ENCODE measurements at places on chromosomes 11 and 22.

- no peak for DNase-seq
Observed at GRCh38 chr22:42522546-42522945, 3.0 kb upstream of the RRP7A start.

DNA sequence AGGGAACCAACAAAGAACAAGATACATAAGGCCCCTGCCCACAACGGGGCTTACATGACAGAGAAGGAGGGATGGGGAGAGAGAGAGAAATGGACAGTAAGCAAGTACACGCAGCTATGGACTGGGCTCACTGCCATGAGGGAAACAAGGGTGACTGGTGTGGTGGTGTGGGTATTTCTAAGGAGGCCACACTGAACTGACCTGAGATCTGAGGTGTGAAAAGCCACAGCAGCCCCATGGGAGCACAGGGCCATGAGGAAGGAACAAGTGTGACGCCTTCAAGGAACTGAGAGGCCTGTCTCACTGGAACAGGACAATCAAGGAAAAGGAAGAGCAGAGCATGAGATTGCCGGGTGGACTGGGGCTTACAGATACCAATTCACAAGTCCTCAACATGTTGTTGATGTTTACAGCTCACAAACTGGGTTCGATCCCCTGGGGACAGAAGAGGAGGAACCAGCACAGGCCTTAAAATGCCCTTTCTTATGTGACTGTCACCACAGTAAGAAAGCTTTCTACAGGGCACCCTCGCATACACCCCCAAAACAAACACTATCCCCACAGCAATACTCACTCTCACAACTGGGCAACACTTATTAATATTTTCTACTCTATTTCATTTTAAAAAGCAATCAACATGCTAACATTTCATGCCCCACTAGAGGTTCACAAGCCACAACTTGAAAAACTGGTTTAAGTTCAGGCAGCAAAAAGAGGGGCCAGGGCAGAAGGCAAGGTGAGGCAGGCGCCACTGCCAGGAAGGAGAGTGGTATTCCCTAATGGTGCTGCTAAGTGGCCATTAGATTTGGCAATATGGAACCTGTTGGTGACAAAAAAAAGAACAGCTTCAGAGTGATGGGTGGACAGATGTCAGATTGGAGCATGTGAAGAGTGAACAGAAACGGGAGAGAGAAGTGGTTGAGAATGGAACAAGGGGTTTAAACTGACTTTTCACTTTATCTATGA, 39.1 kb downstream of the TCIRG1 start:
- no peak for DNase-seq

DNA sequence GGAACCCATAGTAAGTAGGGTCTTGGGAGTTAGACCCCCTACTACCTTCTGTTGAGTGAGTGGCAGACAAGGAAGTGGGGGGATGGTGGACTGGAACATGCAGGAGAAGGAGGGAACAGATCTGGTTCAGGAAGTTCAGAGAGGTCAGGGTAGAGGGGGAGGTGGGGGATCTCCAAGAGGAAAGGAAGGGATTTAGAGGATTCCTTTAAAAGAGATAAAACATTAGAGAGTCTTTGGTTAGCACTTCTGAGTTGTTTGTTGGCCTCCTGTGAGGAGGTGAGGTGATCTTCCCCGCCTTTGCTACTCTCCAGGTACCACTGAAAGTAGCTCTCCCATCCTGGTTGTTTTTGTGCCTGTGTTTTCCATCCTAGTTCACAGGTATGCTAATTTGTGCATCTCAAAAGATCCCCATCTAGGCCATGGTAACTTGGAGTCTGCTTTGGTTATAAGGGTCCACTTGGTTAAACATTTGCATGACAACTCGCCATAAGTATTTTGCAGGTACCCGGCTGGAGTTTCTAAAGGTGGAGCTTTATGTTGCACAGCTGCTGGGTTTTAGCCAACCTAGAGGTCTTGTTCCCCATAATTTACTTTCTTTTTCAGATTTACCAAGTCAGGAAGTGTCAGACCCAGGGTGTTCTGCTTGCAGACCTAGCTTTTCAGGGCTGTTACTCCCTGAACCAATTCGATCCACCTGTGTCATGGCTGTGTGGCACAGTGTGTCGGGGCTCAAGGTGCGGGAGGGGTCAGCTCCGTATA, 79.3 kb upstream of the SORL1 start:
- DNase-seq, result no peak

DNA sequence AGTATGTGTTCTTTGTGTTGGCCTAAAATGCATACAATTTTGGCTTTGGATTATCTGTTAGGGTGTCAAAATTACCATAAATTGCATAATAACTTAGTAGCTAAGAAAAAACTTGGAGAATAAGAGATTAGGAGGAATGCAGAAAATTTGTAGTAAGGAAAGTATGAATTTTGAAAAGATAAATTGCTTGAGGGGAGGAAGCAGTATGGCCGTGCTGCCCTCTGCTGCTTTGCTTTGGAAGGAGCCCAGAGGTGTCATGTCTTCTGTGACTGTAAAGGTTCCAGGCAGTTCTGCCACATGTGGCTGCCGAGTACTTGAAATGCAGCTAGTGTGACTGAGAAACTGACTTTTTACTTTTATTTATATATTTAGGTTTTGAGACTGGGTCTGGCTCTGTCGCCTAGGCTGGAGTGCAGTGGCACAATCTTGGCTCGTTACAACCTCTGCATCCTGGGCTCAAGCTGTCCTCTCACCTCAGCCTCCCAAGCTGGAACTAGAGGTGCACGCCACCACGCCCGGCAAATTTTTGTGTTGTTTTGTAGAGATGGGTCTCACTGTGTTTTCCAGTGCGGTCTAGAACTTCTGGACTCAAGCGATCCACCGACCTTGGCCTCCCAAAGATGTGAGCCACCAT, 1.8 kb downstream of the ADSL start:
- DNase-seq, result no peak

DNA sequence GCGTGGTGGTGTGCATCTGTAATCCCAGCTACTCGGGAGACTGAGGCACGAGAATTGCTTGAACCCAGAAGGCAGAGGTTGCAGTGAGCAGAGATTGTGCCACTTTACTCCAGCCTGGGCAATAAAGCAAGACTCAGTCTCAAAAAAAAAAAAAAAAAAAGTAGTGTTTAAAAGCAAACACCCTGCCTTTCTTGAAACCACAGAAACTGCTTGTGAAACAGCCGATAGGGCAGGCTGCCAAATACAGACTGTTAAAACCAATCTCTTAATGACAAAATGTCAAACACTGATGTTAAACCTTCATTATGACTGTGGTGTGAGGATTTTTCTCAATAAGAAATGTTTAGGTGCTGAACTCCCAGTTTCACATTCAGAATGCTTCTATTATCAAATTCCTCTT, 27.3 kb downstream of the MARK2 start:
- no peak for DNase-seq

DNA sequence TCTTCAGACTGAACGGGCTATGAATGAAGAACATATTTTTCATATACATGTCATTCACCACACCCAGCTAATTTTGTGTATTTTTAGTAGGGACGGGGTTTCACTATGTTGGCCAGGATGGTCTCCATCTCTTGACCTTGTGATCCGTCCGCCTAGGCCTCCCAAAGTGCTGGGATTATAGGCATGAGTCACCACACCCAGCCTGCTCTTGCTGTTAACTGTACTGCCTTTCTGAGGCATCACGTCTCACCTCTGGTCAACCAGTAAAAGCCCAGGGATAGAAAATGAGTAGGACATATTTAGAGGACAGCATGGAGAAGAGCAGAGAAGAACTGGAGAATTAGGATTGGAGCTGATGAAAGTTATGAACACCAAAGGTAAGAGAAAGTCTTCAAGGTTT, 55.6 kb downstream of the APOL3 start:
- DNase-seq, result no peak

Measured in D721Med (cell line).